ENCODE measurements at places on chromosomes 2 and 18. TPM values are rescaled to one million over a fixed set of nuclear protein-coding genes. Genes with fewer than 3 reads are reported as not detected.

The HMSD gene
- 0.88 TPM for total RNA-seq

The LYG2 gene
- total RNA-seq: not detected

GRCh38 chr2:39128919-39129391 is 8.1 kb upstream of the SOS1 start:
- DNase-seq: no peak

The AAK1 gene
- total RNA-seq: 20.8 TPM

GRCh38 chr18:3814816-3815215 is 364.8 kb downstream of the TGIF1 start:
- no peak for DNase-seq

- DNase-seq: no peak
These were observed 59.3 kb downstream of the KIF1A start for GRCh38 chr2:240760576-240761246.

DNA sequence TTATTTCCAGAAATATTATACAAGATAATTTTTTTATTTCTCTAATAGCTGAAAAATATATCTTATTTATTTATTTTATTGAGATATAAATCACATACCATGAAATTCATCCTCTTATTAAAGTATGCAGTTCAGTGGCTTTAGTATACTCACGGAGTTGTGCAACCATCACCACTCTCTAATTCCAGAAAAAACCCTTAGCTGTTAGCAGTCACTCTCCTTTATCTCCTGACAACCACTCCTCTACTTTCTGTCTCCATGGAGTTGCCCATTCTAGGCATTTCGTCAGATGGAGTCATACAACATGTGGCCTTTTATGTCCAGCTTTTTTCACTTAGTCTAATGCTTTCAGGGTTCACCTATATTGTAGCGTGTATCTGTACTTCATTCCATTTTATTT is 66.5 kb downstream of the TCF7L1 start:
- no peak for DNase-seq

DNA sequence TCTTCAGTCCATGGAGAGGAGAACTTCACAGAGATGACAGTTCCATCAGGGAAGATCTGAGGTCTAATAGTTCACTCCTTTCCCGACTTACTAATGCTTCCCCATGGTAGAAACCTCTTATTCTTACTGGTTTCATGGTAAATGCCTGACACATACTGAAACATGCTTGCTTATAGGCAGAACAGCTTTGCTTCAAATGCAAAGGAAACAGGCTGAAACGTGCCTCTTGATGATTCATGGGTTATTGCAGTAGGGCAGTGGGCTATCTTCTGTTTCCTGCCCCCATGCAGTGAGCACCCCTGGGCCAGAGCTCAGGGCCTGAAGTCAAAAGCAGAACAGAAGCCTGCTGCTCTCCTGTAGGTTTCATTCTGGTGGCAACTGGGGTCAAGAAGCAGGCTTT is 223.5 kb downstream of the RDH14 start:
- no peak for DNase-seq

DNA sequence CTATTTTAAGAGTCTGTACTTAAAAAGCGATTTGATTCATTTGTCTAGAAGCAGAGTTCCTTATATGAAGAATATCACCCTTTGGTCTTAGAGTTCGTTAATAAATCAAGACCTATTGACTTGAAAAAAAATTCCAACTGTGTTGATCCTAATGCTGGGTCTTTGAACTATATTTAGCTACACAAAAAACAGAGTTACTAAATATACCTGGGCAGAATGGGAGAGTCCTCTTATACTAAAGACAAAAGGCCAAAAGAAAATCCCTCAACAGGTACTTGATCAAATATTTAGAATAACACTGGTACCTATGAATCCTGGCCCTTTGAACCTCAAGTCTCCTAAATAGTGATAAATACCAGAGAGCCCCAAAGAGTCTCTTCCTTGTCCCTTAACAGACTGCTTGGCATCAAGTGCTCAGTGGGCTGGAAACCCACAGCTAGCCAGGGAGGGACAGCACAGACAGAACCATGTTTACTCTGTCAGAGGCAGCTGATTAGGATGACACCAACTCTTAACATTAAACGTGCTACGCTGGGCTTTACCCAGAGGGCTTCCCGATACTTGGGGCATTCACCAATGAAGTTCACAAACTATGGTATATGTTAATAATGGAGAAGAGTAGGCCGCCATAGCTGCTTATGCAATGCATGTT is 95.1 kb downstream of the FIGN start:
- peak; percentile 30 for DNase-seq
